ENCODE measurements at places on chromosomes 2 and 18. TPM values are rescaled to one million over a fixed set of nuclear protein-coding genes. Genes with fewer than 3 reads are reported as not detected.
A peak's percentile ranks its signal among the peaks of the same experiment; 100 is the strongest.

DNA sequence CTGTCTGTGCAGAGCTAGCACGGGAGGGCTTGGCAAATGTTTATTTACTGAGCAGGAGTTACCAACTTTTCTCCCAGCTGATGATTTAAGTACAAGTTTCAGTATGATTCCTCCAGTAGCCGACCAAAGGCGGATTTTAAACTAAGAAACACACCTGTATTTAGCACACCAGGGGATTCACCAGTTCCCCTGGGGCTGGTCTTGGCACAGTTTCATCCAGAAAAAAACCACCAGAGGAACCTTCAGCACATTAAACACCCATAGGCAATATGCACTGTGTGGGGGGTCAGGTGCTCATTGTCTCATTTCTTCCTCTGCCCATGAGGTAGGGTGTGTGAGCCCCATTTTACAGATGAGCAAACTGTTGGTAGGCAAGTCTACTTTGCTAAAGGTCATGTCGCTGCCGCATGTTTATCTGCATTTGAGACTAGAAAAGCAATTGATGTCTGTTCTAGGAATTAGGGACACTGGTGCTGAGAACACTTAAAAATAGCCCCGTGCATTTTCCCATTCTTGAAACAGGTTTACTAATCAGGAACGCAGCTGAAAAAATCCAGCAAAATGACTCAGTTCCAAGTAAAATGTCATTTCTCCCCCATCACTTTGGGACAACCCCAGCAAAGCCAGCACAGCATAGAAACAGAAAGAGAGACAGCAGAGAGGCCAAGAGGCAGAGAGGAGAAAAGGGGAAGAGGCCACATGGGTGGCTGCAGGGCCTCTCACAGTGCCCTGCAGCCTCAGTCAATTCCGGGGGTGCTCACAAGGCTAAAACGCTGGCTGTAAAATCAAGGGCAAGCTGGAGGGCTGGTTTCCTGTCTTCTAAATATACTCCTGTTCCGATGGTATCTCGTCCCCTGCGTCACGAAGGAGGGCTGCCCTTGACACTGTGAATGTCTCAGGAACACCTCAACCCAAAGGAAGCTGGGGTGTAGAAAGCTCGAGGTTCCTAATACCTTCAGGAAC lies 166.8 kb upstream of the ID2 start:
- no peak for DNase-seq

- DNase-seq = no peak
Measured at GRCh38 chr18:77985526-77986281, 736.1 kb downstream of the GALR1 start.

HOXD13 gene
- total RNA-seq = 3.2 TPM

RND3 gene
- total RNA-seq = 62.6 TPM

GMPPA gene
- 40.0 TPM for total RNA-seq

PCARE gene
- total RNA-seq = not detected

FABP1 gene
- not detected for total RNA-seq

CAPN13 gene
- not detected for total RNA-seq

GRCh38 chr18:23784832-23785245 lies 95.6 kb downstream of the LAMA3 start:
- DNase-seq = peak; percentile 89

MOGAT1 gene
- total RNA-seq = not detected

DNA sequence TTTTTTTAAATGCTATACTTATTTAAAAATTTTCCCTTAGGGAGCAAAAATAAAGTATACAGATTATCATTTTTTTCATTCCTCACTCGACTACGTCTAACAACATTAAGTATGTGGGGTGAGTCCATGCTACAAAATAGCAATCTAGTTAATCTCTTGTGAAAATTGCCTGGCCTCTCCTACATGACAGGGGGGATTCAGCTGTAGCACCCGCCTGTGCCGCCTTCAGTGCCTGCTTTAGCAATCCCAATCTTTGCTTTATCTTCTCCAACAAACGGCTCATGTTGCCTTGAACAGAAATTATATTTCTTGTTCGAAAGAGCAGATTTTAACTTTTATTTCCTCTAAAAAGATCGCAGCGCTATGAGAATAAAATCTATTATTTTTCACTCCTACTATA lies 2.4 kb upstream of the SOX11 start:
- no peak for DNase-seq

DNA sequence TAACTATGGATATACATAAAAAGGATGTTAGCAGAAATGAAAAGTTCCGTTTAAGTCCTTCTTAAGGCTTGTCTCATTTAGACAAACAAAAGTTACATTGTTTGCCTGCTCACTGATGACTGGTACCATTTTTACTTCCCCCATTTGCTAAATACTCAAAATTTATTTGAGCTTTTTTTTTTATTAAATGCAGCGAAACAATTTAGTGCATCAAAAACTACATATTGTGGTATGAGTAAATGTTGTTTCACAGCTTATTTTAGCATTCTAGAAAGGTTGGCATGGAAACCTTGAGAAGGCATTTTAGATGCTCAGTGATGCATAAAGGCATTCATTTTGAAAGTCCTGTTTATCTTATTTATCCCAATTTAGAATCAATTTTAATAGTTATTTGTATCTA lies 100.0 kb downstream of the MAP2 start:
- no peak for DNase-seq

DNA sequence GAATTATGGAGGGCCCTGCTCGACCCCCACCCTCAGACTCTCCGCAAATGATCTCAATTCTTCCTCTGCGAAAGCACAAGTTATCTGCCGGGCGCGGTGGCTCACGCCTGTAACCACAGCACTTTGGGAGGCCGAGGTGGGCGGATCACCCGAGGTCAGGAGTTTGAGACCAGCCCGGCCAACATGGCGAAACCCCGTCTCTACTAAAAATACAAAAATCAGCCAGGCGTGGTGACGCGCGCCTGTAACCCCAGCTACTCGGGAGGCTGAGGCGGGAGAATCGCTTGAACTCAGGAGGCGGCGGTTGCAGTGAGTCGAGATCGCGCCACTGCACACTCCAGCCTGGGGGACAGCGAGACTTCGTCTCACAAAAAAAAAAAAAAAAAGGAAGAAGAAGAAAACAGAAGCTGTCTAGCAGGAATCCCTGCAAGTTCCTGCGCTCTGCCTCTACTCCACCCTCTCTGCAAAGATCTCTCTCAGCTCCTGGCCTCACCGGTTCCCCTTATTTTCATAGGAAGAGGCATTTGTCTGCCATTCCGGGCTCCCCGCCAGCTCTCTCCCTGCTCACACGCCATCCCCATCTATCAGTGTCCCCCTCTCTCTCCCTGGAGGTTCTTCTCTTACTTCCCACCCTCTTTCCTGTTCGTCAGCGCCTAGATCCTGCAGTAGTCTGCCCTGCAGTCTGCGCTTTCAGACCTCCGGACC lies 13.5 kb upstream of the COLEC12 start:
- DNase-seq = no peak

- DNase-seq = no peak
Measured at GRCh38 chr2:178315078-178315477, 120.8 kb downstream of the OSBPL6 start.

FSHR gene
- total RNA-seq = not detected

DQX1 gene
- 0.13 TPM for total RNA-seq

NR4A2 gene
- 0.67 TPM for total RNA-seq

DDX1 gene
- 102 TPM for total RNA-seq

SIX3 gene
- total RNA-seq = not detected

- no peak for DNase-seq
Measured at GRCh38 chr2:128601298-128602037, 282.8 kb upstream of the HS6ST1 start.

MSTN gene
- 0.03 TPM for total RNA-seq

GRCh38 chr18:7803956-7804469 lies 236.9 kb downstream of the PTPRM start:
- DNase-seq = no peak

DNA sequence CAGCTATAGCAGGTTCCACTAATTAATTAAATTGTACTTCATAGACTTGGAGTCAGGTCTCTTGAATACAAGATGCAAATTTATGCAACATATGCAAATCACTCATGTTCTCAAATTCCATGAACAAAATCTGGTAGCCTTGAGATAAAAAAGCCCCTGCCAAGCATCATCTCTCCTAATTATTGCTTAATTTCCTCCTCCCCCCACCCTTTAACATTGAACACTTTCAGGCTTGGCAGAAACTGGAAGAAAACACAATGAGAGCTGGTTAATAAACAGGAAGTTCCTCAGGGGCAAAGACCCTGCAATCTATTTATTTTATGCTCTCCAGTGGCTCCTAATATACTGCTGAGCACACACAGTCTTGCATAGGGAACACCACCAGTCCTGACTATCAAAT lies 35.6 kb upstream of the ACVR1 start:
- no peak for DNase-seq

GRCh38 chr2:64019975-64020528 lies 824 bp upstream of the VPS54 start:
- DNase-seq = no peak

DNA sequence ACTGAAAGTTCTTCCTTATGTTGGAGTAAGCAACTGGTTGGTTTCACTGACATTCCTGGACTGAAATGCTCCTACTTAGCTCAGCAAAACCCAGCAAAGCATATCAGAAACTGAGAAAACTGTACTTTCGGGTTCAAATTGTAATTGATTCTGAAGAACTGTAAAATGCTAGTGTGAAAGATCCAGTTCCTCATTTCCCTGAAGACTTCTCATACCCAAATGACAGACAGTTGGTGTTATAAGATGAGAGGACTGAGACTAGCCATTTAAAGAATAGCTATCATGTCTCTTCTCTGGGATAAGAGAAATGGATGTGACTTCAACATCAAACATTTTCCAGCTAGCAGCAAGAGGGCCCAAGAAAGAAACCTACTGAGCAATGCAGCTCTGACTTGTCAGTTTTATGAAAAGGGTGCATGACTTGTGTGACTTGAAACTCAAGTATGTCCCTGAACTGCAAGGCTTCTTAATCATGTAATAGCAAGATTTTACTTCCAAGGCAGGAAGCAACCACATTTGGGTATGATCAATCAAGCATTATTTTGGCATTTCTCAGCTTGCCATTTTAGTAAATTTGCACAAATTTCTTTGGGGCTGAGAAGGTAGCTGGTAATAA lies 420.3 kb upstream of the MMADHC start:
- DNase-seq = no peak

DNA sequence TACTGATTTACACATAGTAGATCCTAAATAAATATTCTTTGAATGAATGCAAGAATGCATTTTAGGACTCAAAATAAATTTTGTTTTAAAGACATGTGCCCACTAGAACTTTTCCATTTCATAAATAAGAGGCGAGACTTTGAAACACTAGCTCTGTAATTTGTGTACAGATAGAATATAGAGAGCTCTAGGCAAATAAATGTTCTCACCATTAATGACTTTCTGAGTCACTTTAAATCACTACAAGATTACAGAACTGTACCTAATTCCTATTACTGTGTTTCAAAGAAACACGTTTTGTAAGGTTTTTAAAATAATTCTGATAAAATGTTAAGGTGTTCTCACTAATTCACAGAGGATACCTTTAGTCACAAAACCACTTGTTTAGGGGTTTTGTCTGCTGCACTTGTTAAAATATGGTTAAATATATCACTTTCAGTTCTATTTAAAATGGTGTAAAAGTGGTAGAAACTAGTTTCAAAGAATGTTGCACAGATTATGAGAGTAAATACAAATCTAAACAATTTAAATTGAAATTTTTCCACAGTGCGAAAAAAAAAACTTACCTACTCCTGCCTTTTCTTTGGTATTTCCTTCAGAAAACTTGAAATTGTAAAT lies 158.7 kb upstream of the ZC3H15 start:
- DNase-seq = no peak

DNA sequence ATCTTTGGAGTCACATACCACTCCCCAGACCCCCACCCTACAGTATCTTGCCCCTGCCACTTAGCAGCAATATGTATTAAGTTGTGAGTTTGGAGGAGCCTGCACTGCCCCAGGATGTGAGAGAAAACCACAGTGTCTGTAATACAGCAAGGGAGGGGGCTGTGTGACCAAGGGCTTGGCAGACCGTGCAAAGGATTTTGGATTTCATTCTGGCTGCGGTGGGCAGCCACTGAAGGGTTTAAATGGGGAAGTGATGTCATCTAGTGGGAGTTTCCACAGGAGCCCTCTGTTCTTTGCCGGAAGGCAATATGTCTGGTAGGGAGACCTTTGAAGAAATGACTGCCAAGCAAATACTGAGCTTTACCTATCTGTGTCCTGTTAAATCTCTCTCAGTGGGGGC lies 202.4 kb downstream of the FHOD3 start:
- peak; percentile 27 for DNase-seq

RSAD2 gene
- total RNA-seq = not detected

GATA6 gene
- total RNA-seq = 5.5 TPM

SCN2A gene
- 4.4 TPM for total RNA-seq

DSG1 gene
- not detected for total RNA-seq

DNA sequence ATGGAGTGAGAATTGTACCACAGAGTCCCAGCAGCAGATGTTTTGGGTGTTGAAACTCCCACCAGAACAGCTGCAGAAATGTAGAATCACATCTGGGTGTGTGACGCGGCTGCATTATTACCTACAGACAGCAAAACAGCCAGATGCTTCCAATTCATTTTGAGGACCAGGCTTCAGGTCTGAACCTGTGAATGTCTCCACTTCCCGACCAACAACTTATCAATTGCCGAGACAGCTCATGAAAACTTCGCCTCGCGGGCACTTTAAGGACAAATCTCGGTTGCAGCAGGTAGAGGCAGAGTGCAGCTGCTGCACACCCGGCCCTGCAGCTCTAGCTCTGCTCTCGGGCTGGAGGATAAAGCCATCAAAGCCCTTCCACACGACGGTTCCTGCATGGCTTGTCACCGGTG lies 202.0 kb downstream of the HRH4 start:
- no peak for DNase-seq

DNA sequence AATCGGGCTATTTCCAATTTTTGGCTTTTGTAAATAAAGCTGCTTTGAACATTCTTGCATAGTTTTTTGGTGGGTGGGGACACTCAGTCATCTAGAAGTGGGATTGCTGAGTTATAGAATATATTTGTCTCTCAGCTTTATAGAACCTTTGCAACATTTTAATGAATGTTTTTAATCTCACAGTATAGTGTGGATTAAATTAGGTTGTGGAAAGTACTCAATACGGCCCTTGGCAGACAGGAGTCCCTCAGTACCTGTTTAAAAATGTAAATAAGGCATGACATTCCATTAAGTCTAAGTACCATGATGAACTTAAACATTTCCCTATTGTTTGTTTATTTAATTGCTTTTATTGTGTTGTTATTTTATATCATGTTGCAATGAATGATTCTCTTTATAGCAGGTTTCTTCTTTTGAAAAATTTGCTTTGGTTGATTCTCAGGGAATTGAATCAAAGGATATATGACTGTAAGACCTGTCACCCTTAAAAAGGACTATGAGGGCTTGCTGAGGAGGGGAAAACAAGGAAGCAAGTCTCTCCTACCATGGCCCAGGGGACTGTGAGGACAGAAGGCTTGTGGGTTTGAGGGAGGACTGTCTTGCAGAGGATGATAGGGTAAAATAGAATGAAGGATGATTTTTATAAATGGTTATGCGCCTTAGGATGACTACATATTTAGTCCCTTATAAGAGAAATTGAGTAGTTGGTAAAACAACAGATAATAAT lies 165.1 kb downstream of the RPIA start:
- DNase-seq = no peak

CRYGD gene
- not detected for total RNA-seq

All from HT1080 (cell line).